ENCODE measurements at places on chromosomes 2 and 18.

GRCh38 chr18:67023059-67023458 is 419.2 kb upstream of the CDH19 start:
- no peak for DNase-seq

DNA sequence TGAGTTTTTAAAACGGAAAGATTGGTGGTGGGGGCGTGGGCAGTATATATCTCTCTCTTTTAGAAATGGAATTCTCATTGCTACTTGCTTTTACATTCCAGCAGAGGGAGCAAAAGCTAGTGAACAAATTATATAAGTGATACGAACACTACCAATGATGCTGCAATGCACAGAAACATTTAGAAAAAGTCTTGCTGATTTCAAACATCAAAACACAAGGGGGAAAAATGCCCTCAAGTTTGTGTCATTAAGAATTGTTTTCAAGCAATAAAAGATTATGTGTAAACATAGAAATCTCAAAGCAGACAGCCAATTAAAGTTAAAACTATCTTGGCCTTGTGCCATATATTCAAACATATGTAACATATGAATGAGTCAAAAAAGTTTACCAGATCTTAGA is 296.3 kb upstream of the KCNJ3 start:
- no peak for DNase-seq

DNA sequence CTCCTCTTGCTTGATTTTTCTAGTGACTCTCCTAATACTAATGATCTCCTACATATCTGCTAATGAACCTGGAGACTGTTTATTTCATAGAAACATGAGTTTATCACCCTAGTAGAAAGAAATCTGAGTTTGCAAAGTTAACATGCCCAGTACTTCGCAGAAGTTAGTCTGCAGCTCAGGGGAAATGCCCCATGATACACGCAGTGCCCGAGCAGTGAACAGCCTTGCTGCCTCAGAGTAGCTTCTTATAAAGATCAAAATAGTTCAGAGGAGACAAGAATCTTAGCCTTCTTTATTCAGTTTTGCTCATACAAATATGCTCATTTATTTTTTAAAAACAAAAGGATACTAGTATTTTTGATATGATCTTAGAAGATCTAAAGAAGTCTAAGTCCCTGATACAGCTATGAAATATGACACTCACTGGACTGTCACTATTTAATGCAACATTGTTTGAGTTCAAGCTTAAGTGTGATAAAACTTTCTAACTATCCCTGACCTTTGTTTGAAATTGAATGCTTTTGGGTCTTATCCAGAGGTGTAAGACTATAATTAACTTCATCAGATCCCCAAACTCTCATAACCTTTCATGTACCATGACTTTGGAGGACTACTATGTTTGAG is 20.5 kb downstream of the FRZB start:
- no peak for DNase-seq

- no peak for DNase-seq
Observed at GRCh38 chr18:63187791-63188460, 131.6 kb downstream of the BCL2 start.

GRCh38 chr2:30780776-30781330 is 26.4 kb downstream of the CAPN13 start:
- DNase-seq, result no peak

- no peak for DNase-seq
Observed at GRCh38 chr18:41395695-41396094, 559.3 kb upstream of the PIK3C3 start.

- DNase-seq, result no peak
Observed at GRCh38 chr2:181430406-181431118, 26.6 kb upstream of the ITGA4 start.

DNA sequence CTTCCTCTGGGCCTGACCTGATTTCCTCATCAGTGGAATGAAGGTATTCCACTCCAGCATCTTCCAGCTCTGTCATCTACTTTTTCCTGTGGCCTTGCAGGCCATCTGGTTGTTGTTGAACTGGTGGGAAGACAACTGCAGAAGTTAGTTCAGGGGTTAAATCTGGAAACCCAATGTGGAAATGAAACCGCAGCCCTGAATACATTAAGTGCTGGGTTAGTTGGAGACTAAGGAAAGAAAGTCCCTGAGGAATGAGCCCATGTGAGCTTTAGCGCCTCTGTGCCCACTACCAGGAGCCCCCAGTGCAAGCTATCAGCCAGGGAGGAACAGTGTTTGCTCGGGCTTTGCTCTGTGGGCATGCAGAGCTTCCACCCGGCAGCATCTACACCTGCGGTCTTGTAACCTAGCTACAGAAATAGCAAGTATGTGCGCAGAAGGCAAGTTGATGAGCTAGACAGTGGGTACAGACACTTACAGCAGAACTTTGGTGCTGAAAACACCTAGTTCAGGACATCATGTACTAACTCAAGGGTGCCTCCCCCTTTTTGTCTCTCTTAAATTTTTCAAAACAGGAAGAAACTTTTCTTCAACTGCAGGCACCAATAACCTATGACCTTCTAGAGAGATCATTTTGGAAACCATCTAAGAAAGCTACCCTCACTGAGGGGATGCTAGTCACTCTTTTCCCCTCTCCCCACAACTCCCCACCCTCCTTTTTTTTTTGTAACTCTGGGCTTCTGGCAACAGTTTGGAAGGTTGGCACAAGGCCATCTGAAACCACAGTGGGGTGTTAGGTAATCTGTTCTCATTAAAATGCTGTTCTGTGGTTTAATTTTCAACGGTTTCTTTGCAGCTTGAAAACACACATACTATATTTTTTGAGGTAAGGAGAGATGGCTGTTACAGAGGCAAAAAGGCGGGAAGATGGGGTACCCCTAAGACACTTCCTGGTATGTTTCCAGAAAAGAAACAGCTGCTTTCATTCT is 18.3 kb upstream of the CXCR4 start:
- DNase-seq, result no peak

DNA sequence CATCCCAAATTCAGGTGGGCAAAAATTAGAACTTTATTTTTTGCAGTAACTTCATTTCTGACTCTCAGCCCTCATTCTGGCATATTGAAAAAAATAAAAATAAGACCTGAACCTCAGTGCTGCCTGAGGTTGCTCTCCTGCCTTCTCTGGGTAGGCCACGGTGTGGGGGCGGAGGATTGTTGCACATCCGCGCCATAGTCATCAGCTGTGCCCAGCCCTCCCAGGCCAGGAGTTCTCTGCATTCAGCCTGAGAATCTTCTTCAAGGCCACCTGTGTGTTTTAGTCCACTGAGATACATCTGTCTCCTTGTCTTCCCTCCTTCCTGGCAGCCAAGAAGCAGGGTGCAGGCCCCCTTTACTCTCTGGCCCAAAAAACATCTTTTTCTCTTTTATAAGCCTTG is 94.7 kb downstream of the ARMC9 start:
- no peak for DNase-seq

DNA sequence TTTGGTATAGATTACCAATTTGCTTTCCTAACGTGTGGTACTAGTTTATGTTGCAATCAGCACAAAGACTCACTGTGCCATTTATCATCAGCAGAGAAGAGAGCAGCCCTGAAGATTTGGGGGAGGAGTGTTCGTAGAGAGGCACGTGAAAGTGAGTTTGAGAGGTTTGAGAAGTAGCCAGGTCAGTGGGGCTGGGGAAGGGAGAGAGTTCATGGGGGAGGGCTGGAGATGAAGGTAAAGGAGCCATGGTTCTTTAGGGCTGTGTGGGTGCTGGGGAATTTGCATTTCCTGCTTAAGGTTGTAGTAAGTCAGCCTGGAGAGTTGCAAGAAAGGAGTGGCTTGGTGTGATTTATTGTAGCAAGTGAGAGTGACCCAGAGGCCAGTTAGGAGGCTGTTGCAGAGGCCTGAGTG is 172.1 kb downstream of the NEDD4L start:
- DNase-seq, result no peak

DNA sequence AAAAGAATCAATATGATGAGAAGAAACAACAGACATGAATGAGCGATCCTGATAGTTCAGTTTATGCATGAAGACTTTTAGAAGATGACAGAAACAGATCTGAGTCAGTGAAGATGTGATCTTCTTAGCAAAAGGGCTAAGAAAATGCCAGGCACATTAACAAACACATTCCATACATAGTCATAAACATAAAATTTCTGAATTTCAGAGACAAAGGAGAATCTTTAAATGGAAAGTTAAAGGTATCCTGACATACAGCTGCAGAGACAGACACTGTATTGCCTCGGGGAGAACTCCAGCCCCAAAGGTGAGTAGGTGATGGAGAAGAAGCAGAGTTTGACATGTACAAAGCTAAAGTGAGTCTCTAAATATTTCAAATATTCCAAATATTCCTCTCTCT is 40.6 kb upstream of the FN1 start:
- DNase-seq, result no peak
